ENCODE measurements at places on chromosomes 12 and 14. TPM values are rescaled to one million over a fixed set of nuclear protein-coding genes. Genes with fewer than 3 reads are reported as not detected.

GRCh38 chr12:123111498-123112165, 39.3 kb downstream of the PITPNM2 start:
- DNase-seq: peak; percentile 41
- no peaks in the 10 kb centered on the region for H3K27me3 ChIP-seq
- H3K4me3 ChIP-seq: no peak overlapping the region
- no peak overlapping the region for H3K27ac ChIP-seq
- H3K4me1 ChIP-seq: peaks cover 27% of the 10 kb centered on the region

DNA sequence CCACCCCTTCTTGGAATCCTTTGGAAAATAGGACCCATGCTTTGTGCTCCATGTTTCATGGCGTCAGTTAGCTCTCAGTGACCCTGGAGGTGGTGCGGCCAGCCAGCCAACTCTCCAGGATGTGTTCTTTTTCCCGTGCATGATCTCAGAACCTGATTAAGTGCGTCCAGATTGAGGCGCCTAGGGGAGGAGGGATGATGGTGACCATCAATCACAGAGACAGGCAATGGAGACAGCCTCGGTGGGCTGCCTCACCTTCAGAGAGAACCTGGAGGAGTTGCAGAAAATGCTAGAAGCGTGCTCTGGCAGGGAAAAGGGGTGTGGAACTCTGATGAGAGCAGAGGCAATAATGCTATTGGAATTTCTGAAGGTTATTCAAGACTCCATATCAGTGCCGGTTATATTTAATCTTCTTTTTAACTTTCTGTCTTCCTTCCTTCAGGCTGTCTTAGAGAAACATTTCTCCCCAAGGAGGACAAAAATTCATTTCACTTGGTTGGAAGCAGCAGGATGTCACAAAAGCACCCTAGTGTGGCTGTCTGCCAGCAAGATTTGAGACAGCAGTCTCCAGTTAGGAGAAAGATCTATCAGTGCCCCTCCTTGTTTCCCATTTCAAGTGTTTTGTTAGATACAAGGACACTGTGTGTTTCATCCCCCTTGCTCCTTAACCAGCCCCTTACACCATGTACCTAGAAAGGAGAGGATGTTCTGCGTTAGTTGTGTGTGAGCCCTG, 53.3 kb upstream of the IGF1 start:
- H3K4me1 ChIP-seq: peaks cover 3% of the 10 kb centered on the region
- DNase-seq: no peak
- no peaks in the 10 kb centered on the region for H3K27me3 ChIP-seq
- H3K4me3 ChIP-seq: no peak overlapping the region
- no peak overlapping the region for H3K27ac ChIP-seq
- no peaks in the 10 kb centered on the region for H3K36me3 ChIP-seq

- no peaks in the 10 kb centered on the region for H3K4me1 ChIP-seq
- H3K36me3 ChIP-seq: no peaks in the 10 kb centered on the region
- no peak for DNase-seq
- no peak overlapping the region for H3K27ac ChIP-seq
Measured at GRCh38 chr12:90199006-90199405, 490.4 kb upstream of the ATP2B1 start.

DNA sequence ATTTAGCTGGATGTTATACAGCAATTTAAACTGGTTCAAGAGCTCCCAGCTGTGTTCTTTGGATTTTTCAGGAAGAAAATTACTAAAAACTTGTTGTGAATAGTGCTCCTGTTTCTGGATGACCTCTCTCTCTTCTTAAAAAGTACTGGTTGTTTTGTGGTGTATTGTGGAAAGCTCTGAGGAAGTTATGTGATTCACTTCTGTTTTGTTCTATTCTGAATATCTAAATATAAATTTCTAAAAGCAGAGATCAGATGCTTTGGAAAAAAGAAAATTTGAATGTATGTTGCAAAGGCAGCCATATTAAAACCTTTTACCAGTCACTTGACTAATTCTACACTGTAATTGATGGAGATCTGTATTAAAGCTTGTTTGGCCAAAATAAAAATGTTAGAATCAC, 3.4 kb upstream of the C3AR1 start:
- H3K27ac ChIP-seq: no peak overlapping the region
- H3K36me3 ChIP-seq: no peaks in the 10 kb centered on the region
- no peak for DNase-seq
- H3K4me3 ChIP-seq: no peak overlapping the region
- peaks cover 2% of the 10 kb centered on the region for H3K4me1 ChIP-seq

Gene GDF3
- not detected for total RNA-seq

Gene RAD9B
- total RNA-seq: 0.18 TPM

Gene TMEM63C
- total RNA-seq: under 0.01 TPM

Gene NAV3
- 98.3 TPM for total RNA-seq

Gene GPR68
- total RNA-seq: 0.28 TPM

Gene TTC8
- 48.9 TPM for total RNA-seq

Gene CLEC1B
- not detected for total RNA-seq

Data from IMR-90 (cell line).